ENCODE measurements at places on chromosomes 3 and 15. TPM values are rescaled to one million over a fixed set of nuclear protein-coding genes. Genes with fewer than 3 reads are reported as not detected.

- no peaks in the 10 kb centered on the region for H3K27me3 ChIP-seq
- no peak overlapping the region for H3K27ac ChIP-seq
- H3K4me1 ChIP-seq, result peaks cover 11% of the 10 kb centered on the region
- DNase-seq, result peak; percentile 80
- H3K4me3 ChIP-seq, result no peak overlapping the region
These were observed 152.2 kb downstream of the ALCAM start for GRCh38 chr3:105518806-105519418.

DNA sequence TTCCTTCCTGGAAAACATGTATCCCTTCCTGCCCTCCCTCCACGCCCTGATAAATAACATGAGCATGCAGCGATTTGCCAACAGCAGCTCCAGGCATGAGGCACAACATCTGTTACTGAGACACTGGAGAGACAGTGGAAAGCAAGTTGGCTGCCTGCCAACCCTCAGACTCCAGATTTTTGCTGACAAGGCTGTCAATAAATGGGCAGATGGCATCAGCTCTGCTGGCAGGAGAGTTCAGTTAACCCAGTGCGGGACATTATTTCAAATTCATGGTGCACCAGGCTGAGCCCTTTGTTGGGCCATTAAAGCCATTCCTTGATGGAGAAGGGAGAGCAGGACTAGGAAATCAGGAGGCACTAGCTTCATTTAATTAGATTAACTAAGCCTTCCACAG, 293.3 kb downstream of the MEX3B start:
- peaks cover 28% of the 10 kb centered on the region for H3K4me1 ChIP-seq
- H3K4me3 ChIP-seq, result no peak overlapping the region
- DNase-seq, result no peak
- peak overlapping the region; percentile 14 for H3K27ac ChIP-seq
- no peaks in the 10 kb centered on the region for H3K36me3 ChIP-seq

- no peaks in the 10 kb centered on the region for H3K36me3 ChIP-seq
- peaks cover 22% of the 10 kb centered on the region for H3K27me3 ChIP-seq
- DNase-seq, result peak; percentile 83
These were observed 44.8 kb downstream of the LHFPL4 start for GRCh38 chr3:9508781-9509180.

- no peaks in the 10 kb centered on the region for H3K4me1 ChIP-seq
- no peak overlapping the region for H3K4me3 ChIP-seq
- no peaks in the 10 kb centered on the region for H3K36me3 ChIP-seq
- DNase-seq, result no peak
- no peaks in the 10 kb centered on the region for H3K27me3 ChIP-seq
These were observed 57.3 kb downstream of the LSM3 start for GRCh38 chr3:14235912-14236295.

IL16 gene
- not detected for total RNA-seq

- no peak overlapping the region for H3K27ac ChIP-seq
- H3K27me3 ChIP-seq, result no peaks in the 10 kb centered on the region
- no peaks in the 10 kb centered on the region for H3K36me3 ChIP-seq
- DNase-seq, result no peak
- H3K4me3 ChIP-seq, result no peak overlapping the region
These were observed 189.1 kb upstream of the ALCAM start for GRCh38 chr3:105177576-105177975.
